Fibroblast of lung (primary cell): ENCODE measurements at places on chromosomes 4 and X. TPM values are rescaled to one million over a fixed set of nuclear protein-coding genes. Genes with fewer than 3 reads are reported as not detected.

DNA sequence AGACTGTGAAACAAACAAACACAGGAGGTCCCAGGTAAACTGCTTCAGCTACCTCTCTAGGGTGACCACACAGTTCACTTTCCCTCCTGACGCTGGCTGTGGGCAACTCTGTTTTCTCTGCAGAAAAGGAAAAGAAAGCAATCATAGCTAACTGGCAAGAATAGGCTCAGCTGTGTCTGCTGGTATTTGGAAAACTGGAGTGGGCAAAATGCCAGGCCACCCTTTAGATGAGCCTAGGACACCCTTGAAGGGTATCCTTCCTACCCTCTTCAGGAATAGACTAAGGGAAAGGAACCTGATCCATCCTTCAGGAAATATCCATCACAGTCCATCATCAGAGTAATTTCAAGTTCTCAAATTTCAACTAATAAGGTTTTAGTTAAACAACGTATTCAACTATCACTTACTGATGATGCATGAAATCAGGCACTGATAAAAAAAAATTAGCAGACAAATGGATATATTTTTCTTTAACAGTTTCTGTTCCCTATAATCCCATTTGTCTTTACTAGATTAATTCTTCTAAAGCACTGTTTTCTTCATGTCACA, 60.9 kb downstream of the CAMK2D start:
- DNase-seq, result peak; percentile 26

Gene ATRX
- polyA plus RNA-seq, result 39.5 and 52.6 TPM in 2 replicates

DNA sequence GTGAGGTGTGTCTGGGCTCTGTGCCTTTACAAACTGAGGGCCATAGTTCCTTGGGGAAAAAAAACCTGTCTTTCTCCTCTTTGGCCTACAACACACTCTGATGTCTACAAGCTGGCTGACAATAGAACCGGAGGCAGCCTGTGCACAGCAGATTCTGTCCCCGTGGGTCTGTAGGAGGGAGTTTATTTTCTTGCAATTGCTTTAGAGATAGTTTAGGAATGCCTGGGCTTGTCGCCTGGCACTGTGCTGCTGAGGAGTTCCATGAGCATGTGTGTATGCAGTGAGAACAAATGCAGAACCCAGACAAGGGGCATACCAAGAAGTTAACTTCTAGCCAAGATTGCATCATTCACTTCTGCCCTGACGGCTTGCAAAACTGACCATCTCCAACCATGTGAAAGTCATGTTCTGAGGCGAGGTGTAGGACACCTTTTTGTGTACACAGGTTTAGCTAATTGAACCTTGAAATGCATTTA, 54.1 kb downstream of the CCNI start:
- peak; percentile 86 for DNase-seq

- peak; percentile 57 for DNase-seq
Observed at GRCh38 chr4:39539089-39539611, 11.9 kb upstream of the UGDH start.

DNA sequence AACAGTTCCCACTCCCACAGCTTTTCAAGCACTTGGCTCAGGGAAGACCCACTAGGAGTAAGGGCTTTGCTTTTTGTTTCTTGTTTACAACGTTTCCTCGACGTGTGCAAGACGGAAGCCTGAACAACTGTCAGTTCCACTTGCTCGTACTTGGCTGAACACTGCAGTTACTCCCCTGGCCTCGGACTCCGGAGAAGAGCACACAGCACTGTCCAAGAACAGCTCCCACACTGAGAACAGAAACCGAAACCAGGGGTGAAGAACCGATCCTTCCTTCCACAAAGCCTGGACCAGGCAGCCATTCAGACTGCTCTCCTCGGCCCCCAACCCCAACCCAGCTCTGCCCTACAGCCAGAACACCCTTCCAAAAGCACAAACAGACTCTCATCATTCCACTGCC, 25.5 kb downstream of the IRF2 start:
- peak; percentile 62 for DNase-seq

DNA sequence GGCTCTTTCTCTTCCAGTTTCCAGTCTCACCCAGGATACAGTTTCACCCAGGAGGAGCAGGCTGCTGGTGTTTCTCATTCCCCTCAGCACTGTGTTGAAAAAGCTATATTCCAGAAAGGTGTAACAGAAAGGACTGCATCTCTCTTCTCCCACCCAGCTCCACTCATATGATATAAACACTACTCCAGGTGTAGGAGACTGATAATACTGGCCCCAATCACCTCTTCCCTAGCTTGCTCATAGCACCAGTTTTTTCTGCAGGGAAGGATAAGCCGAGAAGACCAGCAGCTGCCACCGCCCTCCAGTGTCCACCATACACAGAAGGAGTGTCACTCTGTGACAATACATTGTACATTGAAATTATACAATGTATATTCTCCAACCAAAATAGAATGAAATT, 105.5 kb upstream of the STK26 start:
- DNase-seq, result no peak

- peak; percentile 62 for DNase-seq
Observed at GRCh38 chrX:74383611-74384010, 37.7 kb upstream of the SLC16A2 start.

Gene POLR2B
- 103 and 104 TPM in 2 replicates for polyA plus RNA-seq

DNA sequence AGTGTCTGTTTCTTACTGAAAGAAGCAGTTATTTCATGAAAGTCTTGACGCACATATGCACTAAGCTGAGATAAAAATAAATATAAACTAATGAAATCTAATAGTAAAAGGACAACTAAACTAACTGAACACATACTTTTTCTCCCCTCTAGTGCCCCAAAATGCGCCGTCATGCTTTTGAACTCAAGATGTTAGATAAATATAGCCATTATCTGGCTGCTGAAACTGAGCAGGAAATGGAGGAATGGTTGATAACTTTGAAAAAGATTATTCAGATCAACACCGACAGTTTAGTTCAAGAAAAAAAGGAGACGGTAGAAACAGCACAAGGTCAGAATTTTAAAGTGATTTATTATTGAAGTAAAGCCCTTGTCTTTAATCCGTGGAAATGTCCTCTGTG, 70.2 kb downstream of the DOCK11 start:
- DNase-seq, result no peak

- DNase-seq, result no peak
Observed at GRCh38 chr4:123319639-123320038, 77.0 kb upstream of the SPRY1 start.

DNA sequence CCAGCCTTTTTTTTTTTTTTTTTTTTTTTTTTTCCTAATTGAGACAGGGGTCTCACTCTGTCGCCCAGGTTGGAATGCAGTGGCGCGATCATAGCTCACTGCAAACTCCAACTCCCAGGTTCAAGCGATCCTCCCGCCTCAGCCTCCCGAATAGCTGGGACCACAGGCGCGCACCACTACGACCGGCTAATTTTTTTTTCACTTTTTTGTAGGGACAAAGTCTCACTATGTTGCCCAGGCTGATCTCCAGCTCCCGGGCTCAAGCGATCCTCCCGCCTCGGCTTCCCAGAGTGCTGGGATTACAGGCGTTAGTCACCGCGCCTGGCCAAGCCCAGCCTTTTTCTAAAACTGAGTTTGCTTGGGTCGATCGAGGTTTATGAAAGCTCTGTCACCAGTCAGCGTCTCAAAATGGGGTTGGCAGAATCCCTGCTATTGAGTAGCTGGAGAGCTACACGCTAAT, 1.3 kb upstream of the OTUD5 start:
- peak; percentile 66 for DNase-seq

GRCh38 chr4:71857713-71858451, 74.0 kb upstream of the GC start:
- DNase-seq, result no peak

DNA sequence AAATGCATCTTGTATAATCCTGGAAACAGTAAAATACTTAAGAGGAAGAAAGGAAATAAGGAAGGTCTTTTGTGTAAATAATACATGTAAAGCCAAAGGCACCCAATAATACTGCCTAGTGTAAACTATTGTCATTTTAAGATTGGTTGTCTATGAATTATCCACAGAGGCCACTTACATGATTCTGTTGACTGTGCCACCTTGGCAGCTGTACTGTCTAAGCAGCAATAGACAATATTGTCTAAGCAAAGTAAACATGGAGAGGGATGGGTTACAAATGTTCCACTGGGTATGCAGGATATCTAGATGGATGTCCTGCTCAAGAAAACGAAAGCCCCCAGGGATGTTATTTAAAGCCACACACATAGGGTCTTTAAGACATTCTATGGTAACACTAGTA, 19.4 kb downstream of the BEND4 start:
- no peak for DNase-seq

GRCh38 chr4:69066945-69067344, 29.3 kb upstream of the UGT2B7 start:
- DNase-seq, result no peak

DNA sequence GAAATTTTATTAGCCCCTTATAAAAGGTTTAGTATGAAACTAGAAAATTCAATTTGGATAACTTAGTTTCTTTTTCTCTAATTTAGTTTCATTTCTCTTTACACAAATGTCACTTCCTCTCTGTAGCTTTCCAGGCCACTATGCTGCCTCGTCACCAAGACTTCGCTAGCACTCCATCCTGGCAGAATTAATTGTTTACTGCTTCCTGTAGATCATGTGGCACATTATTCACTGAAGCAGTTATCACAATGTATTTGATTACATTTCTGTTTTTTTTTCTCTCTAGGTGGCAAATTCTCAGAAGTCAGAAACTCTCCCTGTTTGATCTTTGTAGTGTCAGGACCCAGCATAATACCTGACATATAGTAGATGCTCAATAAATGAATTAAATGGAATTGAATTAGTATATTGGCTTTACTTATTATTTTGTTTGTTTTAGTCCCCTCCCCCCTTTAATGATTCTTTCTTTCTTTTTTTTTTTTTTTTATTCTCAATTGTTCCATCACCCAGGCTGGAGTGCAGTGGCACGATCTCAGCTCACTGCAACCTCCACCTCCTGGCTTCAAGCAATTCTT, 9.3 kb upstream of the SAT1 start:
- no peak for DNase-seq

- DNase-seq, result no peak
Observed at GRCh38 chrX:88863726-88864125, 116.7 kb downstream of the CPXCR1 start.

GRCh38 chr4:88697588-88698329, at the start of gene NAP1L5:
Gene NAP1L5 (minus strand): TSS chr4:88697829. CDS start chr4:88697754, 75 bp downstream.
- peak; percentile 81 for DNase-seq

DNA sequence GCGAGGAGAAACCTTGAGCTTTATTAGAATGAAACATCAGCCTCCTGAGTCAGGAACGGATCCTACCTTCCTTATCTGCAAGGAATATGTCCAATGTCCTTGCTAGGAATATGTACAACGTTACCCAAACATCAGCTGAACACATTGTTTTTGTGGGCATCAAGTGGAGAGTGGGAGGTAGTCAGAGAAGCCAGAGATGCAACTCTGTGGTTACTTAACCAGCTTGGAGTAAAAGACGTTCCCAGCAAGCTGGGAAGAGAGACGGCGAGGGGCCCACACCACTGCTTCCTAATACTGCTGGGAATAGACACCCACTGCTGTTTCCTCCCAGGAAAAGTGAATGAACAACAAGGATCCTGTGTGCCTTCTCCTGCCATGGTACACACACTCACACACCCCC, 74.4 kb upstream of the PLAC1 start:
- DNase-seq, result peak; percentile 64

Gene ZNF157
- polyA plus RNA-seq, result 0.02 TPM in 1 of 2 replicates, not detected in the other

DNA sequence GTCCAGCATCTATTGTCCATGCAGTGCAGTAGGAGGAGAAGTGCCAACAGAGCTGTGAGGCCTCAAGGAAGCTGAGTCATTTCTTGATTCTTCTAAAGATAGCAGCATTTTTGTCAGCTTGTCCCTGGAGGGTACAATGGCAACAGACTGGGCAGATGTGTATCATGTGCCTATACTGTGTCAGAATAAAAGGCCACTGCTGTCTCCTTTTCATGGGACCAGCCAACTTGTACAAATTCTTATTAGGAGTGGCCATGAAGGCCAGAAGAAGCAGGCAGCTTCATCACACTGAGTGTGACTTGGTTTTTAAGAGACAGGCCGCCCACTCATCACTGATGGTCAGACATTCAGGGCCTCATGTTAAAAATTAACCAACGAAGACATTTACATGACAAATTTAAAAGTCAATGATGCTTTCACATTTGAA, 185.0 kb upstream of the FAM241A start:
- peak; percentile 17 for DNase-seq

- no peak for DNase-seq
Observed at GRCh38 chrX:103666202-103667107, 20.0 kb downstream of the MORF4L2 start.

Gene PLK4
- polyA plus RNA-seq, result 6.3 and 21.1 TPM in 2 replicates

- no peak for DNase-seq
Observed at GRCh38 chr4:124564121-124564520, 148.4 kb downstream of the ANKRD50 start.

GRCh38 chrX:154486052-154486395, 391 bp downstream of the UBL4A start:
- DNase-seq, result no peak

Gene GPR34
- polyA plus RNA-seq, result not detected in 2 replicates

DNA sequence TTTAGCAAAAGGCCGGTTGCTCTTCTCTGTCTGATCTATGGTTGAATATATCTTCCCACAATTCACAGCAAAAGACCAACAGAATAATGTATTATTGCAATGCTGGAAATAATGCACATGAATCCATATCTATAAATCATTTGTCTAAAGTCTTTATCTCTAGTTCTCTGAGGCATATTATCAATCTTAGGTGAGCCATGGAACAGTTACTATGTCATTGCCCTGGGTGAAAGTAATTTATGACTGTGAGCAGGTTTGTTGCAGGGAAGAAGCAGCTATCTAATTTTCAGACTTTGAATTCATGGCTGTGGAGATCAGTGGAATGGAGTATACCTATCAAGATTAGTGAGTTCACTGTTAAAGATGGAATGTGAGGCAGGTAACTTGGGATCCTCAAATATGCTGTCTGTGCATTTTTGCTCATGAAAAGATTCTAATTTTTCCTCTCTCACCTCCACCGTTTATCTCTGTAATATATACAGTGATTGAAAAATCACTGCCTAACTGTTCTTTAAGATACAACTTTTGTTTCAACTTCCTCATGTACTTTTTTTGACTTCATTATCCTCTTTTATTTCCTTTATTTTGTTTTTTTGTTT, 256.8 kb upstream of the ARSJ start:
- DNase-seq, result no peak

Gene LRP2BP
- 0.03 and 0.05 TPM in 2 replicates for polyA plus RNA-seq

Gene GPC4
- 1.0 and 3.4 TPM in 2 replicates for polyA plus RNA-seq

GRCh38 chr4:149292425-149293007, 523.1 kb downstream of the IQCM start:
- DNase-seq, result peak; percentile 2

GRCh38 chrX:131987252-131987651, 35.9 kb upstream of the STK26 start:
- DNase-seq, result no peak

Gene VEGFC
- 74.2 and 100.0 TPM in 2 replicates for polyA plus RNA-seq

Gene TAB3
- polyA plus RNA-seq, result 13.0 and 14.9 TPM in 2 replicates

DNA sequence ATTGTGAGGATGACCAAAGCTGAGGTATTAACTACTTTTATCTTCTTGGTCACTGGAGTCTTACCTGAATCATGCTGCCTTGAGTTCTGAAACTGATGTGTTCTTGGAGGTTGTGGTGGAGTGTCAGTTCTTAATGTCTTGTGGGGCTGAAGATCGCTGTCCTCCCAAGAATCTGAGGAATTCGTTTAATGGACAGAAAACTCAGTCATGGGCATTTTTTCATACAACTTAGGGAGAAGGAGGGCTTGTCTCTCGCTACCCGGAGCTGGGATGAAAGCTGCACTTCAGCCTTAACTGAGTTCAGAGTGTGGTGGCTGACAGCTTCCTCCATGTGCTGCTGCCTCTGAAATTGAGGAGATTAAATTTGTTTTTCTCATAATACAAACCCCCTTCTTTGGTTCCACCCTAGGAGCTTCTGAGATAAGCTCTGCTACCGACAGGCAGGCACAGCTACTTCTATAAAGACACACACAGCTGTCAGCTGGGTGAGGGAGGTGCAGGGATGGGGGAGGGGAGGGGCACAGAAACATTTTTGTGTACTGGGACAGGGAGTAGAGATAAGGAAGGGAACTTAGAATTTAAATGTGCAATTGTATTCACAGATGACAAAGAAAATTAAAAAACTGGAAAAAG, 30.8 kb downstream of the RBBP7 start:
- peak; percentile 39 for DNase-seq
